Stomach (tissue), 19 donors: ENCODE measurements at places on chromosomes 4 and X. TPM values are rescaled to one million over a fixed set of nuclear protein-coding genes. Genes with fewer than 3 reads are reported as not detected.

DGKK gene
- total RNA-seq = not detected

UGT2B17 gene
- total RNA-seq = not detected

DNA sequence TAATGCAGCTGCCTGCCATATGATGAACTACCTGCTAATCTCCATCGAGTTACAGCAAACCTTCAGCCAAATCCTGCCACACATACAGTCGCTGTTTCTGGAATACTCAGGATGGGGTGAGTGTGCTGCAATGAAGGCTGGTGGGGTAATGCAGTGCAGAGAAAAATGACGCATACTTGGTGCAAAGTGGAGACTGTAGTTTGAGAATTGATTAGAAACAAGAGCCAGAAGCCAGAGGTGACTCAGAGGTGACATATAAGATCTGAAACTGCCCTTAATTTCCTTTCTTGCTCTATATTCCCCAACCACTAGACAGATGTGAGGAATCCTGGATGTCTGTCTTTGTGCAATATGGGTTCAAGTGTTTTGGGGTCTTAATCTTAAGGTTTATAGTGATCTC lies 22.0 kb downstream of the C4orf54 start:
- no peak for DNase-seq

FGFBP1 gene
- total RNA-seq = not detected

RBMX gene
- 245 TPM for total RNA-seq

DNA sequence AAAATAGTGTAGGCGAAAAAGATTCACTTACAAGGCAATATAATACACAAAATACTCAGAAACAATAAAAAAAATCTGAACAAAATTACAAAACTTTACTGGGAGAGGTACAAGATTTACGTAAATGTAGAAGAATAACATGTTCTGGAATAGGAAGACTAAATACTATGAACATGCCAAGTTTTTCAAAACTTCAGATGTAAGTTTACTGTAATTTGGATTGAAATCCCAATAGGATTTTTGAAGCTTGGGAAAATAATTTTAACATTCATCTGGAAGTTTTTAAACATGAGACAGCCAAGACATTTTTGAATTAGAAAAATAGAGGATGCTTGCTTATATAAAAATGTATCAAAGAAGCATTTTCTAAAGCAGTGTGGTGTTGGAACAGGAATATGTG lies 30.5 kb upstream of the CT83 start:
- peak; percentile 3 for DNase-seq

GRCh38 chr4:98720871-98721480 lies 62.6 kb upstream of the TSPAN5 start:
- no peak for DNase-seq

FGG gene
- total RNA-seq = 3.1 TPM

- no peak for DNase-seq
These were observed 41.9 kb upstream of the SOD3 start for GRCh38 chr4:24753519-24753918.

CFI gene
- total RNA-seq = 20.4 TPM

GAGE12E gene
- not detected for total RNA-seq

QRFPR gene
- not detected for total RNA-seq

- no peak for DNase-seq
These were observed 347.2 kb upstream of the SPOCK3 start for GRCh38 chr4:167581449-167581965.

- peak; percentile 53 for DNase-seq
These were observed 14.8 kb downstream of the PJA1 start for GRCh38 chrX:69150281-69150960.

RHOXF2B gene
- total RNA-seq = not detected

GRCh38 chr4:138055890-138056289 lies 186.3 kb downstream of the SLC7A11 start:
- no peak for DNase-seq

UGT2B15 gene
- 51.0 TPM for total RNA-seq

- no peak for DNase-seq
These were observed 76.7 kb downstream of the MANBA start for GRCh38 chr4:102683881-102684609.
